ENCODE measurements at places on chromosomes 5 and 9.

DNA sequence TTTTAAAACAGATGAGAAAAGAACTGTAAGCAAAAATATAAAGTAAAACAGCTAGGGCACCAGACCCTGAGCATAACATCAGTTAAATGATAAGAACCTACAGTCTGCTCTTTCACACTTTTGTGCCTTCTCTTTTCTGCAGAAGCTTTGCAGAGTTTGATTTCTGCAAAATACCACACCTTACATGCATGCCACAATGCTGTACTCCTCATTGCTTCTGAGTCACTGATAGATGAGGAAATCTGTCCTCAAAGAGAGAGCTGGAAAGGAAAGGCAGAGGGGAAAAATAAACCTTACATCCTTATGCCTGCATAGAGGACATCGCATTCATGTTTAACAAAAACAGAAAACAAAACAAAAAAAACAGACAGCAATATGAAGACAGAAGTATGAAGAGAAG is 142.9 kb downstream of the ATPSCKMT start:
- DNase-seq: no peak

- no peak for DNase-seq
Measured at GRCh38 chr5:66864240-66864884, 268.2 kb downstream of the MAST4 start.

- DNase-seq: peak; percentile 13
Measured at GRCh38 chr5:96572864-96573512, 89.2 kb upstream of the CAST start.

DNA sequence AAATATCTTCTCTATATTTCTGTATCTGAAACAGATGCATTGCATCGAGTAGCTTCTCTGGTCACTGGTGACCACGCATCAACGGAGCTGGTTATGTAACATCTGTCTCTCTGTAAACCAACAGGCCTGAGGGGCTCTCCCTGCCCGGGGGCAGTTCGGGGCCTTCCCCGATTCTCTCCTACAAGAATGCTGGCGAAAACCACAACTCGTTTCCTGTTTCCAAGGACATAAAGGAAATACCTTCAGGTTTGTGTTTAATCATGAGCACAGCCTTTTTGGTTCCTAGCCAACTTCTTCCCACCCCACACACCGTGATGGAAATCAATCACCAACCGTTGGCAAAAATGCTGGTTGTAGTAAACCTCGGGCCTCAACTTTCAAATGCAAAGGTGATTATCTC is 25.1 kb downstream of the GDNF start:
- DNase-seq: no peak

GRCh38 chr5:146466521-146467349 is 19.6 kb downstream of the TCERG1 start:
- no peak for DNase-seq

DNA sequence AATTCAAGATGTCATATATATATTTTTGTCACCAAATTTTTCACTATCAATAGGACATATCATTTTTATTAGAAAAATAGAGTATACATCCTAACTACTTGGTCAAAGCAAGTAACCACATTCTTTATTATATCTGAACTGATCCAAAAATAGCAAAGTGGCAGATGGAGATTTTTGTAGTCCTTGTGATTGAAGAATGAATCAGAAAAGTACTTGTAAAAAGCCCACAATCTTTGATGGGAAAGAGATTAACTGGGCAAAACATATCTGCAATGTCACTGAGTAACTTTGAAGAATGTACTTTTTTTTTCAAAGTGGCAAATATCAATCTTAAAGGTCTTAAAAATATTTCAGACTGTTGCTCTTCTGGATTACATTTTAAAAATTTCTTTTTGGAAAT is 1040.6 kb upstream of the SEMA6A start:
- DNase-seq: no peak

DNA sequence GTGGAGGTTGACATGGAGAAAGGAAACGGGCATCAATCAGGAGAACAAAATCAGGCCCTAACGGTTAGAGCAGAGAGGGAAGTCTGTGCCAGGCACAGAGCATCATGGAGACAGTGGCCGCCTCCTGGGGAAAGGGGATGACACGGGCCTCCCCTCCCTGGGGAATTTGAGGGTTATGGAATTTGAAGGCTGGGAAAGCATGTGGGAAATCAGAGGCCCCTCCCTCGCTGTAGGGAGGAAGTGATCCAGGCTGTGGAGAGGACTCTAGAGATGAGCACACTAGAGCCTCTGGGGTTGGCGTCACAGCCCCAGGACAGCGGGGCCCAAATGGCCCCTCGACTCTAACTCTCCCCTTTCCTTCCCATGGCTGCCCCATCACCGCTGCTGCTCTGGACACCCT is 36.7 kb downstream of the PROP1 start:
- no peak for DNase-seq

GRCh38 chr9:81848472-81848871 is 79.8 kb upstream of the SPATA31D4 start:
- DNase-seq: no peak

GRCh38 chr9:72615931-72616330 is 94.5 kb downstream of the TMC1 start:
- no peak for DNase-seq

DNA sequence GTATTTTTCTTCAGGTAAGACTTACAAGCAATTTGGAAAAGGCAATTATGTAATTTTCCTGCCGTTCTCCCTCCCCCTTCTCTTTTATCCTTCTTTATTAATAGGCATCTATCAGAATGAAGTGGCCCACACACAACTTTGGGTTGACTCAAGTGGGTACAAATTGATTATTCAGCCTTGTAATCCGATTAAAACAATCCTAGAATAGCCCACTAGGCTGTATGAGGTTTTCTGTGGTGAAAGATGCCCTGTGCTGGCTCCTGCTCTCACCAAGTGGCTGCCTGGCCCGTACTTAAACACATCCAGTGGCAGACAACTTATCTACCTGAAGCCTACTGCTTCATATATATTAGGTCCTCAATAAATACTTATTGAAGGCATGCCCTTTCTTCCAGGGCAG is 177.3 kb upstream of the C9orf72 start:
- DNase-seq: no peak

DNA sequence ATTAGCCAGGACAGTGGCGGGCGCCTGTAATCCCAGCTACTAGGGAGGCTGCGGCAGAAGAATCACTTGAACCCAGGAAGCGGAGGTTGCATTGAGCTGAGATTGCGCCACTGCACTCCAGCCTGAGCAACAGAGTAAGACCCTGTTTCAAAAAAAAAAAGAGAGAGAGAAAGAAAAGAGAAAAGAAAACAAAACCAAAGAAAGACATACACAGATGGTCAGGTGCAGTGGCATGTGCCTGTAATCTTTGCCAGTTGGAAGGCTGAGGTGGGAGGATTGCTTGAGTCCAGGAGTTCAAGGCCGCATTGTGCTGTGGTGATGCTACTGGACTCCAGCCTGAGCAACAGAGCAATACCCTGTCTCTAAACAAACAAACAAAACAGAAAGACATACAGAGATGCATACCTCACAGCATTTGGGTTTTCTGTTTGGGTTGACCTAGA is 10.0 kb upstream of the PSAT1 start:
- DNase-seq: no peak

GRCh38 chr9:7608261-7608660 is 191.3 kb downstream of the DMAC1 start:
- no peak for DNase-seq

GRCh38 chr9:2419347-2419746 is 202.2 kb upstream of the VLDLR start:
- DNase-seq: no peak

DNA sequence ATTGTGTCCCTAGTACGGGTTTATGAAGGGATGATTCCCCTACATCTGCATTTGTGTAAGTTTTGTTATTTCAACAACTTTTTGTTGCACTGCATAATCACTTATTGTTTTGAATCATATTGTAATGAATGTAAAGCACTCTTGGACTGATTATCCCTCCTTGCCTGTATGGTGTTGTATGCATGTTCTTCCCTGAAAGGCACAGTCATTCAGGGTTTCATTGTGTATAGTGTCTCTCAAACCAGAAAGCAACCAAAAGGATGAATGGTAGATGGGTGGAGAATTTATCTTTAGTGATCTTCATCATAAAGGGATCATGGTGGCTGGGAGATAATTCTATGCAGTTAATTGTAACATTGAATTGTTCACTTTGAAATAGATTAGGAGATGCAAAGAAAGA is 247.3 kb downstream of the BRINP1 start:
- no peak for DNase-seq

DNA sequence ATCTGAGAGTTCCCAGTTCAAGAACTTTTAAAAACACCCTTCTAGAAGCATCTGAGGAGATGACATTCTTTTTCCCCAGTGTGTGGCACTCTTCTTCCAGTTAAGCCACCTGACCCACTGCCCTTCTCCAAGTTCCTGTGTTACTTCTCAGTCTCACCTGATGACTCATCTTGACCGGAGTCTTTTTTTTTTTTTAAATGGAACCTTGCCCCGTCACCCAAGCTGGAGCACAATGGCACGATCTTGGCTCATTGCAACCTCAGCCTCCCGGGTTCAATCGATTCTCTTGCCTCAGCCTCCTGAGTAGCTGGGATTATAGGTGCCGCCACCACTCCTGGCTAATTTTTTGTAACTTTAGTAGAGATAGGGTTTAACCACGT is 224.1 kb upstream of the DAB2 start:
- no peak for DNase-seq

DNA sequence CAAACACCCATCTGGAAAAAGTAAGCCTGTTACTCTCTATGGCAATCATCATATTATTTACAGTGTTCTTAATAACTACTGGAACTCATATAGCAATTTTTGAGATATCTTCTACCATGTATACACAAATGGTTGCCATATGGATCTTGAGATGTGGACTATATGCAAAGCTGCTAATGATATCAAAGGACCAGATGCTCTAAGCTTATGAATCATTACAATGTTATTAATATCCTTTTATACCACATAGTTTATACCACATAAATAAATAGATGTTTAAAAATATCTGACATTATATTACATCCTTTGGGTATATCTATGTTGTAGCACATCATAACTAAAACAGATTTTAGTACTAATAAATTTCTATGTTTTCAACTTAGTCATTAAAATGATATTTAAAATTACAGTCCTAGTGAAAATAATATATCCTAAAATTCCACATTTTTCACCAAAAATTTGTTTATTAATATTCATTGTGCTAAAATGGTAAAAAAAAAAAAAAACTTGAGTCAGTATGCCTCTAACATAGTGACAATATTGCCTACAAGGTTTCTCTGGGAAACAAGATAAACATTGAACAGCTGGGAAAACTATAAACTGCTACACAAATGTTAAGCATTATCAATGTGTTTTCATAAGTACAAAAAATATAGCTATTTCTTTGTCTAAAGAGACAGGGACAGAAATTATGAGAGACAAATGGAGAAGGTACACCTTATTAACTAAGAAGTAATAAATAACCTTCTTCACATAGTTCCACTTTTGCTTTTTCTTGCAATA is 85.5 kb downstream of the DTWD2 start:
- no peak for DNase-seq

DNA sequence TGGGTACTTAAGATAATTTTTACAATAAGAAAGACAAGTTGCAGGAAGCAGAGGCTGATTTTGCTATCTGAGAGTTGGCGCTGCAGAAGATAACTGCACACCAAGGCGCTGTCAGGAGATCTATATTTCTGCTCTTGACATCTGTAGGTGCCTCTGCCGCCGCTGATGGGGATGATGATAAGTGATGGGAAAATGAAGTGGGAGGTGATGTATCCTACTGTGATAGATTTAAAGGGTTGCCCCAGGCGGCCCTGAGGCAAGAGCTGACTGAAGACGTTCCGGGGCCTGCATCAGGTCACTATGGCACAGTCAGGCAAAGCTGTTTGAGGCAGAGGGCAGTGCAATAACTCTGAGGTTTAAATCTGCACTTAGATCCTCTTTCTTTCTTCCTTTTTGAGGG is 78.1 kb downstream of the SNCAIP start:
- no peak for DNase-seq

DNA sequence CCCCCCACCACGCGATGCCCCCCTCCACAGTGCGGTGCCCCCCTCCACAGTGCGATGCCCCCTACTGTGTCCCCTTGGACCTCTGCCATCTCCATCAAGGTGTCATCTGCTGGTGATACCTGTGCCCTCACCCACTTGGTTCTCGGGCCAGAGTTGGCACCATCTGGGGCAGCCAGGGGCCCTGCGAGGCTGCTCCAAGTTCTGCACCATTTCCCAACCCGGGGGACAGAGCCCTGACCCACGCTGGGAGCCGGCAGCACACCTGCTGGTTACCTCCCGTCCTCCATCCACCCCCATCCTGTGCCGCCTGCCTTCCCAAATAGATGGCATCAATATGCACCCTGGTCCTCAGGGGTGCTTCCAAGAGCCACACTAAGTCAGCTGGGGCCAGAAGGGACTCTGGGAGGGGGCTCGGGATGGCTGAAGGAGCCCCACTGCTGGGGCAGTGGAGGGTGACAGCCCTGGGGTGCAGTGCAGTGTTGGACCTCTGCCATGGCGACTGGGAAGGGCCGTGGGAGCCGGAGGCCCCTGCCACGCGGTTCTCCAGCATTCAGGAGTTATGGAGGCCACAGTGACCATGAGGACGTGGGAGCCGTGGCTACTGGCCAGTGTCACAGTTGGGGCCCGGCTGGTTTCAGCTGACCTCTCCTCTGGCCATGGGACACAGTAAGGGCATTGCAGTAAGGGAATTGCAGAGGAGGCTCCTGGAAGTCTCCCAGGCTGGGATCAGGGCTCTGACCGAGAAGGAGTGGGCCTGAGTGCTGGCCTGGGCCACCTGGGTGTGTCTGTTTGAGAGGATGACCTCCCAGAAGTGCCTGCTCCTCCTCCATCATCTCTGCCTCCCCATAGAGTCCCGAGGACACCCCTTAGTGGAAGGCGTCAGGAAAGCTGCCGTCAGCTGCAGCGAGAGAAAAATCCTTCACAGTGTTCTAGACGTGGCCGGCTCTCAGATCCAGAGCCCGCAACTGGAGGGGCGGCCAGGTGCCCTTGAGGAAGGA is 44.2 kb upstream of the NOTCH1 start:
- DNase-seq: no peak

GRCh38 chr5:156598964-156599363 is 251.1 kb upstream of the PPP1R2B start:
- DNase-seq: no peak

- no peak for DNase-seq
Measured at GRCh38 chr5:26329562-26330189, 708.7 kb downstream of the CDH9 start.

- no peak for DNase-seq
Measured at GRCh38 chr9:92507496-92507895, 25.2 kb upstream of the ASPN start.

GRCh38 chr5:122774519-122774860 is 390 bp upstream of the SNX2 start:
- no peak for DNase-seq

GRCh38 chr9:136323371-136323789 is 4.0 kb upstream of the GPSM1 start:
- DNase-seq: peak; percentile 93

- DNase-seq: no peak
Measured at GRCh38 chr9:23542438-23542837, 283.6 kb downstream of the ELAVL2 start.

GRCh38 chr5:89473196-89473595 is 590.2 kb upstream of the MEF2C start:
- DNase-seq: no peak

DNA sequence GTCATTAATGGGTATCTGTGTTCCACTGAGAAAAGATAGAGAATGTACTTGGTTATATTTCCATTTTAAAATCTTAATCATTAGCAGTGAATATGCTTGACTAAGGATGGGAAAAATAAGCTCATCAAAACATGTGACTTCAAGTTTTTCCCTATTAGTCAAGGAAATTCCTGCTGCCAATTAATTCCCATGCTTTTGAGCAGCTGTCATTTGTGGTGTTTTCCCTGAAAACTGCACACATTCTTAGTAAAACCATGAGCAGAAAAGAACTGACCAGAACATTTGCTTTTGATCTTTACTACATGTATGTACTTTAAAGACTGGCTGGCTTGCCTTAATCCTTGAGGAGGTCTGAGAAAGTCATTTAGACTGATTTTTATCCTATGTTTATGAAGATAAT is 75.2 kb downstream of the AOPEP start:
- DNase-seq: no peak

Measured in NCI-H2171 (cell line).